ENCODE measurements at places on chromosomes 2 and 18.

- no peak for DNase-seq
Measured at GRCh38 chr2:24859968-24860600, 60.0 kb downstream of the ADCY3 start.

- no peak for DNase-seq
Measured at GRCh38 chr2:113236367-113237159, 42.2 kb downstream of the PAX8 start.

DNA sequence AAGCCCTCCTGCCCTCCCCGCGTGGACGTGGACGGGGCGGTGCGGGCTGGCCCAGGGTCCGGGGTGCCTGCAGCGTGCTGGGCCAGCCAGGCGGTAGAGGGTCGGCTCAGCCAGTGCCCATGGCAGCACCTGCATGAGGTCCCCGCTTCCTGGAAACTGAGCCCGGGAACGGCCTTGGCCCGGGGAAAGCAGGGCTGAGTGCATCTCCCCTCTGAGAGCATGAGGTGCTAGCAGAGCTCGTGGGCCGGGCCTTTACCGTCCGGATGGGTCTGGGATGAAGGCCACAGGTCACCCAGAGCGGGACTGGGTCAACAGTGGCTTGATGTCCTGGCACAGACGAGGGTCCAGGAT lies 39.8 kb downstream of the TSHZ1 start:
- no peak for DNase-seq

GRCh38 chr2:97688062-97688827 lies 18.7 kb downstream of the C2orf92 start:
- DNase-seq = no peak

DNA sequence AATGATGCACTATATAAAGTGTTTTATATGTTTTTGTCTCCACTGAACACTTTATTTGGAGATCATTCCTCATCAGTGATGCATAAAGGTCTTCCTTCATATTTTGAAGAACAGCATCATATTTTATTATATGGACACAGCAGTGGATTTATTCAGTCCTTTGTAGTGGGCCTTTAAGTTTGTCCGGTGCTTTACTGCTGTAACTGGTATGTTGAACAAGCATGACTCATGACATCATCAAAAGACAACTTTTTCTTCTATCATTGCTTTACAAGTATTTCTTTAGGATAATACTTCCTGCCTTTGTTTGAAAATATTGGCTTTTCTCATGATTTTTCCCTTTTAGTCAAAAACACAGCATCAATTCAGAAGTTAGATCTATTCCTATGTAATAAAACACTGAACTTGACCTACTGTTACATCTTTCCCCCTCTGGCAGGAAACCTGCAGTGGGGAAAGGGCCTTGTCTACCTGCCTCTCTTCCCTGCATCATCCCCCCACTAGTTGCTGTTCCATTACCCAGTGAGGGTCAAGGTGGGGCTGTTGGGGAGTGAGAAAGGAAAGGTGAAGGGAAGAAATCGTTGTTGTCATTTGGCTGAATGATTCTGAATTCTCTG lies 241.2 kb downstream of the CYP26B1 start:
- DNase-seq = no peak

- DNase-seq = peak; percentile 76
Measured at GRCh38 chr2:223613017-223613950, 11.1 kb upstream of the SCG2 start.

DNA sequence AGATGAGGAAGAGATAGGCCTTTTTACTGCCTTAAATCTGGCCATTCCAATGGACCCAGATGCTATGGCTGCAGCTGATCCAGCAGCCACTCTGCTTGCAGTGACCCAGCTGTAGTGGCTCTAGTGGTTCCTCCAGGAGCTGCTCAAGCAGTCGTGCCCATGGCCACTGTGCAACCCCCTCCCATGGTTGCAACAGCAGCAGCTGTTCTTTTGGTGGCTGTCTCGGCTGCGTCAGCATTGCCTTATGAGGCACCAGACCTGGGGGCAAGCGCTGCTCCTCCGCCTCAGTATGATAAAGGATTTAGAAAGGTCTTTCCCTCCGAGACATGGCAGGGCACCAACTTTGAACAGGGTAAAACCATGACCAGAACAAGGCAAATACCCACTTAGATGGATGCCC lies 384.9 kb upstream of the DCC start:
- no peak for DNase-seq

DNA sequence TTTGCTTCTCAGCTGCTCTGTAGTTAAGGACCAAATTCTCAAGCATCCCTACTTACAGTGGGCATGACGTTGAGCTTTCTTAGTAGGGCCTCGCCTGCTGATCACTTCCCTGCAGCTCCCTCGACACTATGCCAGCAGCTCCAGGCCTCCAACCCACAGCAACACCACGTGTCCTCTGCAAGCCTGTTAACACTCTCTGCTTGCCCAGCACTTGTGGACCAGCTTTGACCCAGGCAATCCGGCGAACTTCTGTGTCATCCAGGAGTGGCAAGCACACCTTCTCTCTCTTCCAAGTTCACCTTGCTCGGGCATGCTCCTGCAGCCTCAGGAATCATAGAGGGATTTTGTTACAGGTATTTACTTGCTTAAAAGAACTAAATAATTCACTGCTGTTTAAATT lies 138.6 kb upstream of the FHL2 start:
- DNase-seq = no peak

DNA sequence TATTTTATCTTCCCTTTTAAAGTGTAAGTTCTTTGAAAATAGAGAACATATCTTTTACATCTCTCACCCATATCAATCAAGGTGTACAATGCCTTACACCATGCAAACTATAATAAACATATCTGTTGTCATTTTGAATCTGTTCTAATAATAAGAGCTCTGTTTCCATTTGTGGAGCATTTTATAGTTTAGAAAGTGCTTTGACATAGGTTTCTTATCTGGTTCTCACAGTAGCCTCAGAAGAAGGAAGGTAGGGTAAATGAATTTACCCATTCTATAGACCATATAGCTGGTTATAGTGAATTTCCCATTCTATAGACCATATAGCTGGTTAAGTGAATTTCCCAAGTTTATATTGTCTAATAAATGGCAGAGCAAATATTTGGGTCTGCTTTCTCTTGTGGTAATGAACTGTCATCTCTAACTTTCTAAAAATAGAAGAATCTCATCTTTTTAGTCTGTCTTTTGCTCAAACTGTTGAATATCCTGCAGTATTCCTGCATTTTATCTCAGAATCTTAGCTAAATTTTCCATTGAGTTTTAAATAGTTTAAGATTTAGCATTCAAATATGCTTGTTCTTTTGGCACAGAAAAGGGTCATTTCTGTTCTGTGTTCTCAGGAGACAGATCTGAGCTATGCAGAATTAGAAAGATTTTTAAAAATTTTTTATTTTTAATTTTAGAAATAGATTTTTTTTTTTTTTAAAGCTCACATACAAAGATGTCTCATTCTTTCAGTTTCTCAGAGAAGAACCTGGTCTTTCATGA lies 80.7 kb upstream of the STON1 start:
- DNase-seq = no peak

All from NCI-H1105 treated with DMSO at 0.1 percent for 48 hours (cell line).